ENCODE measurements at places on chromosomes 11 and 22.

DNA sequence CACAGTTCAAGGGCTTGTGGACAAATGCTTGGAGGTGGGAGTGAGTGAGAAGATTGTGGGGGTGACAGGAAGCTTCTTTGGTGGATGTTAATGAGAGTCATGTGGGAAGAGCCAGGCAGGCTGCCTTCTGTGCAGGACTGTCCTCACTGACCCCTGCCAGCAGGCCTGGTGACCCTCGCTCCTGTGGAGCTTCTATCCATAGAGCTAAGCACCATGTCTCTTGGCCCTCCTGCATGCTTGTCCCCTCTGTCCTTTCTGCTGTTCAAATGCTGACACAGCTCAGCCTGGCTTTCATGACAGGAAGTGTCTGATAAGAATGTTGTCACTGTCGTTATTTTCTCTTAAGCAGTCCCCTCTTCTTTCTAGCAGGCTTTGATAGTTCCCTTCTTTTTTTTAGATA lies 37.6 kb downstream of the NAT10 start:
- no peak for DNase-seq

- no peak for DNase-seq
Observed at GRCh38 chr22:47151490-47151889, 389.0 kb downstream of the TBC1D22A start.

- no peak for DNase-seq
Observed at GRCh38 chr11:4615856-4616444, 7.9 kb upstream of the TRIM68 start.

DNA sequence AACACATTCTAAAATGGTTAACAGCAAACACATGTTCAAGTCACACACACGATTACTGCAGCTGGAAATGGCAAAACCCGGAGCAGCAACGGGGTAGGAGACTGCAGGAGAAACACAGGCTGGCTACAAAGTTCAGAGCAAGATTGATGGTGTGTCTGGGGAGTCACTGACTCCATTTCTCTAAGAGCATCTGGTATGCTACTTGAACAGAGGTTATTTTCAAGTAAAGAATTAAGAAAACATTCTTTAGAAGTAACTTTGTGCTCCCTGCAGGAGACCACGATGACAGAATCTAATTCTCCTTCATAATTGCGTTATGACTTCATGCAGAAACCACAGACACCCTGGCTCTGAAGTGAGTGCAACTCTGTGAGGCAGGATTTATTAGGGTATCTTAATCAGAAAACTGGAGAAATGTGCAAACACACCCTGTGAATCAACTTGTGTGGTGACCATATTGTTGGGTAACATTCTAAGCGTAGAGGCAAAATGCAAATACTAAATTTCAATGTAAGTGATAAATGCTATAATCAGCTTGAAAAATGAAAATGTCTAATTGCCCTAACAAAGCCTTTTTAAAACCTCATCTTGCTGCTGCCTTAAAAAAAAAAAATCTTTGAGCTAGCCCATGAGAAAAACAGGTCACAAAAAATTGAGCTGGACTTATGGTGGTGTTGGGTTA lies 303.0 kb downstream of the CADM1 start:
- DNase-seq, result no peak

DNA sequence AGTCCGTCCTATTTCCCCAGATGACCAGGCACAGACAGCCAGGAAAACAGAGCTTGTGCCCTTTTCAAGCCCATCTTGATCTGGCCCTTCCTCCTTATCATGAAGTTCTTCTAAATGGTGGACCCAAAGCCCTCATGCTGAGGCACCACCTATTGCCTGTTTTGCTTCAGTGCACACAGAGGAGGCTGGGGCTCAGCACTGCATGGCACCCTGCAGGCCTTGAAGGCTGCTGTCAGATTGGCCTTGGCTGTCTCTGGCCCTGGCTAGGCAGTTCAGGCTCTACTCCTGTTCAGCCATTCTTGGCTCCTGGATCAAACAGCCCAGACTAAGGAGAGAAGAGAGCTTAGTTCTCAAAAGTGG lies 49.2 kb downstream of the OTOG start:
- no peak for DNase-seq

- DNase-seq, result no peak
Observed at GRCh38 chr11:108960501-108960900, 295.6 kb downstream of the DDX10 start.

- no peak for DNase-seq
Observed at GRCh38 chr11:2579315-2580060, 120.3 kb downstream of the KCNQ1OT1 start.

DNA sequence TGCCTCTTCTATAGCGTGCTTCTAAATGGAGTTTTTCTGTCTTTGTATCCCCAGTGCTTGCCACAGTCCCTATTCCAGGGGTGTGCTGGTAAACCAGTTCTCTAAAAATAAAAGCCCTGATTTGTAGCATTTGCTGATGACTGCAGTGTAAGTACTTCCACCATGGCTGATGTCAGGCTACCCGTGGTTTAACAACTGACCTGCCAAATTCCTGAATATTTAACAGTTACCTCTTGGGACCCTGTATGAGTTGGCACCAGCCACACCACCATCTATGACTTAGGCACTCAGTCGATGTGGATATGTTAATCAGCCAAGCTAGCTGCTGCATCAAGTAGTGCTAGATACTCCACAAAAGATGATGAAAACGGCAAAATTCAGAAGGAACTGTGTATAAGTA lies 94.0 kb upstream of the MTNR1B start:
- no peak for DNase-seq

DNA sequence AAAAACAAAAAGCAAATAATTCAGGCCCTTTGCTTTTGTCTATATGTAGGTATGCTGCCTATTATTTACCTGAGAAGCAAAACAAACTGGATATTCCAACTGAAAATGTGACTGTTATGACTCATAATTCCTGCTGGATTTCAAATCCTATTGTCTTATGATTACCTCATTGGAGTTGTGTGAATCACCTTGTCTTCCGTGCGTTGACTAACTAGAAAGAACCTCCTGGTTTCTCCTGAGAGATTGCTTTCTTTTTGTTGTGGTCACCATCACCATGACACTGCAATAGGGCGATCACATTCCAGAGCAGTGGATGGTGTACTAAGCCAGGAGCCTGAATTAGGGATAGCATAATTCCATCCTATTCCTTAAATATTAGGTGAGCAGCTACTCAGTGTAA lies 23.0 kb upstream of the EXPH5 start:
- DNase-seq, result no peak

DNA sequence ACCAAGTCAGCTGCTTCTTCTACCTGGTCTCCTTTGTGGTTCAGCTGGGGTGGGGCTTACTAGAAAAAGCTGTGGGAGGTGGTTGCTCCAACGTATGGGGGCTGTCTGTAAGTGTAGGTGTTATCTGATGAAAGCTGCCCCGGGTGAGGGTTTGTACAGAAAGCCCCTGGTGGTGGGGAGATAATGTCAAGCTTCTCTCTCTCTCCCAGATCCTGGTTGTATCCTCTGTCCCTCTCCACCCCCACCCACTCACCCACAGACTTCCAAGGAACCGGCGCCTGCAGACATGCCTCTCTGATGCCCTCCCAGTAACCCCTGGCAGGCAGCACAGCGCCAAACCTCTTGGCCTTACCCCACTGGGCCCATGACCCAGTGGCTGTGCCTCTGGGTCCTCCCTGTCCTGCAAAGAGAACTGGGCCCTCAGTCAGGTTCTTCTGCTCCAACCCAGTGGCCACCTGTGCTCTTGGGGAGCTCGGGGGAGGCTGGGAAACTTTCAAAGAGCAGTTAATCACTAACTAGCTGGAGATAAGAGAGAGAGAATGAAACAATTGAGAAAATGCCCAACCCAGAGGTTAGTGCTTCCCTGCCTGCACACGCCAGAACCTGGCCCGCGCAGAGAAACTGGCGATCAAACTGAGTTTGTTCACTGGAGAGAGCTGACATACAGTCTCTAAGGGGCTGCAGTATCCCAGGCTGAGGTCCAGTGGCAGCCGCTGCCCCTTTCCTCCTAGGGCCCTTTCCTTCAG lies 20.4 kb upstream of the EHF start:
- no peak for DNase-seq

GRCh38 chr22:38901111-38901641 lies 29.2 kb upstream of the CBX6 start:
- DNase-seq, result no peak

- no peak for DNase-seq
Observed at GRCh38 chr11:110621826-110622225, 90.4 kb downstream of the ARHGAP20 start.

DNA sequence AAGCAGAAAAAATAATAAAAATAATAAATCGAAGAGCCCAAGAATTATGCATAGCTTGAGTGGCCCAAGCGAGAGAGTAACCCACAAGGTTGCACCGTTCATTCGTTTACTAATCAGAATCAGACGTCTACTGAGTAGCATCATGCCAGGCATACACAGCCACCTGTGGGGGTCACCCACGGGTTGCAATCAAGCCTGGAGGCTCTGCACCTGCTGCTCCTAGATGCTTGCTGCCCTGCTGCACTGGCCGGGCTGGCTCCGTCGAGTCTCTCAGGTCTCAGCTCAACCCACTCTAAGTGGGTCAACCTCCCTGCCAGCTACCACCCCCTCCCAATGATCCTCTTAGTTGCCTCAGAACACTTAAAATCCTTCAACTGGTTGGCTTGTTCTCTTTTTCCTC lies 2.0 kb upstream of the TESMIN start:
- DNase-seq, result no peak

- DNase-seq, result no peak
Observed at GRCh38 chr11:102201776-102202175, 91.5 kb downstream of the YAP1 start.

- DNase-seq, result no peak
Observed at GRCh38 chr11:73556966-73557365, 40.9 kb downstream of the FAM168A start.

GRCh38 chr11:48167380-48167779 lies 49.2 kb upstream of the OR4B1 start:
- no peak for DNase-seq

GRCh38 chr11:9691865-9692264 lies 28.0 kb downstream of the SWAP70 start:
- DNase-seq, result no peak

- DNase-seq, result no peak
Observed at GRCh38 chr11:125036933-125037332, 26.2 kb upstream of the SLC37A2 start.

- no peak for DNase-seq
Observed at GRCh38 chr11:130022799-130023198, 20.2 kb upstream of the PRDM10 start.

DNA sequence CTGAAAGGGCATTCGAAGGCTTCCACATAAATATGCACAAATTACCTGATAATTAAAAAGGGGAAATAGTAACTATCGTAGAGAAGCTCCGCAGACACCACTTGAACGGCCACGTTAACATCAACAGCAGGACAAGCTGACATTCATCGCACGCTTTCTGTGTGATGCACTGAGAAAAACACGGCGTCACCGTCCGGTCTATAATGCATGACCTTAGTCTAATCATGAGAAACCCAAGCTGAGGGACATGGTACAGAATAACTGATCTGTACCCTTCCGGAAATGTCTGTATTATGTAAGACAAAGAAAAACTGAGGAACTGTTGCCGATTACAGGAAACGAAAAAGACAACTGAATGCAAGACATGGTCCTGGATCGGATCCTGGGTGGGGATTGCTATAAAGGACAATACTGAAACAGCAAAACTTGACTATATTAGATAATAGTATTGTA lies 678 bp upstream of the RANGAP1 start:
- DNase-seq, result no peak

- no peak for DNase-seq
Observed at GRCh38 chr22:48761546-48761945, 1066.1 kb downstream of the BRD1 start.

DNA sequence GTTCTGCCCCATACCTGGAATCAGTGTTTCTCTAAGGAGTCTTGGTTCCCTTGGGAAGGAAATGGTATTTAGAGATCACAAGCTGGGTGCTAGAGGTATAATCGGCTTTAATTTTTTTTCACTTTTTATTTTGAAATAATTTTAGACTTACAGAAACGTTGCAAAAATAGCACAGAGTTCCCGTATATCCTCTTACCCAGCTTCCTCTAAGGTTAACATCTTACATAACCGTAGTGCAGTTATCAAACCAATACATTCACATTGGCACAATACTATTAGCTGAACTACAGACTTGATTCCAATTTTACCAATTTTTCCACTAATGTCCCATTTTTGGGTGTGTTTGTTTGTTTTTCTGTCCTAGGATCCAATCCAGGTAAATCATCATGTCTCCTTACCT lies 63.8 kb downstream of the RBX1 start:
- no peak for DNase-seq

GRCh38 chr11:27770576-27770975 lies 70.3 kb upstream of the BDNF start:
- no peak for DNase-seq

- DNase-seq, result no peak
Observed at GRCh38 chr11:122181372-122181771, 65.4 kb upstream of the BLID start.

DNA sequence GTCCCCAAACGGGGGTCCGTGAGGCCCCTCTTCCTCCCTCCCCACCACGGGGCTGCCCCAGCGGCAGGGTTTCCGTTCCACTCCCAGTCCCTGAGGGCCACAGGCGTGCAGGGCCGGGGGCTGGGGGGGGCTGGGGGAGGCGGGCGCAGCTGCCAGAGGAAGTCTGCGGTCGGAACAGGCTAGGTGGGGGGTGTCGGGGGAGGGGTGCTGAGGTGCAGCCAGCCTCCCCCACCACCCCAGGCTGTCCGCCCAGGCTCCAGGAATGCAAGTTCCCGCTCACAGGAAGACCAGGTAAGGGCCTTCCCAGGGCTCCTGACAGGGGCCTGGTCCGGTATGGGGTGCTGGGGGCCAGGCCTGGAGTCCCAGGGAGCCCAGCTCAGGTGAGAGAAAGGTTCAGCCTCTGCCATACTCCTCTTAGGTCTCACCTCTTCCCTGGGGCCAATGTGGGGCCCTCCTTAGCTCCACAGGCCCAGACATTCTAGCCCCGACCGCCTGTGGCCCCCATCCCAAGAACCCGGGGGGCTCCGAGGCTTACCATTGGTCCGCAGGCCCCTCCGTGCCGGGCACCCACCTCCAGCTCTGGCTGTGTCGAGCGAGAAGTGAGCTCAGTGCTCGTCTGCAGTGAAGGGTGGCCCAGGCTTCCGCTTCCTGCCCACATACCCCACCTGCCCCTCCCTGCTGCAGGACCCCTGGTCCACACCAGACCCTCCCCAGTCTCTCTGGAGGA lies at the start of gene PTPRCAP:
PTPRCAP (minus strand) TSS at position 601 of the 727 bp plus-strand sequence; CDS start at position 538, 63 bp downstream.
- DNase-seq, result no peak

DNA sequence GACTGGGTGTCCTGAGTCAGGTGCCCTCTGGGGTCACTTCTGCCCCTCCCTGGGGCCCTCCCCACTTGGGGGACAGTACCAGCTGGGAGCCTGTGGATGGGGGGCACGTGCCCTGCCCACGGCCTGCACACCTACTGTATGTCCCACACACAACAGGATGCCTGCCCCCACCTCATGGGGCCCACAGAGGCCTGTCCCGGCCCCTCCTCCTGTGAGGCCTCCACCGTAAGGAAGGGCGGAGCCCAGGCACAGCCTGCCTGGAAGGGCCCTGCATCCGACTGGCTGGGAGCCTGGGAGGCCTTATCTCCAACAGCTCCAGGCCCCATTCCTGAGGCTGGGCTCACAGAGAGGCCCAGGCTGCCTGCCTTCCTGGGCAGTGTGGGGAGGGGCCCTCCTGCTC lies 47.8 kb downstream of the BRSK2 start:
- no peak for DNase-seq

GRCh38 chr22:27578937-27579617 lies 222.5 kb downstream of the MN1 start:
- no peak for DNase-seq
